ENCODE measurements at places on chromosomes 16 and 17.

- DNase-seq = no peak
Measured at GRCh38 chr17:43612515-43612914, 49.2 kb downstream of the MEOX1 start.

DNA sequence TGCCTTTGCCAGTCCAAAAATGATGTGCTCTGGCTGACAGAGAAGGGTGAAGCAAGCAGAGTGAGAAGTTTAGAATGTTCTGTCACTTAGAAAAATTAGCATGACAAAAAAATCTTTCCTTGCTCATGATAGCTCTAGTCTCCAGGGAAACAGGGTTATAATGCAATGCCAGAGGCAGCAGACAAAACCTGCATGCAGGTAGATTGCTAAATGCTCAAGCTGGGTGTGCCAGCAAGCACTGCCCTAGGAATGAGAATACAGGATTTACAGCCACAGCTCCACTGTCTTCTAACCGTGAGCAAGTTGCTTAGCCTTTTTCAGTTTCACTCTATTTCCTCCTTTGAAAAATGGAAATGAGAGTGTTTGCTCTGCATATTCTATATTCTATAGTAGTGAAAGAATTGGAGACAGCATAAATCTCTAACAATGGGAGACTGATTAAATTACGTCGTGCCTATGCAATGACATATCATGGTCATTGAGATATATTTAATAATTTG is 516.6 kb upstream of the C16orf82 start:
- no peak for DNase-seq

- DNase-seq = no peak
Measured at GRCh38 chr16:87098361-87098760, 218.8 kb downstream of the C16orf95 start.

DNA sequence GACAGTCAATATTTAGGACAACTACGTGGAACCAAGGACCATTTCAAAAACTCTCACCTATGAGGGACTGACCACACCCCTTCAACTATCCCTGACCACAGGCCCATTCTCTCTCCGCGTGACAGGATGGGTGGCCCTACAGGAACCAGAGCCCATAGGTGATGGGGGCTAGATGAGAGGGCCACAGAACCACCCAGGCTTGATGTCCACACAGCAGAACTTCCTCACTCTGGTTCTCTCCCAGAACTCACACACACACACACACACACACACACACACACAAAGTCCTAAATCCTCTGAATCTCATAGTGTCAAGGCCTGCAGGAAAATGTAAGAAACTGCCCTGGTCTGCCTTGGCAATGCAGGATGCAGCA is 1.5 kb downstream of the ZNF319 start:
- DNase-seq = no peak

DNA sequence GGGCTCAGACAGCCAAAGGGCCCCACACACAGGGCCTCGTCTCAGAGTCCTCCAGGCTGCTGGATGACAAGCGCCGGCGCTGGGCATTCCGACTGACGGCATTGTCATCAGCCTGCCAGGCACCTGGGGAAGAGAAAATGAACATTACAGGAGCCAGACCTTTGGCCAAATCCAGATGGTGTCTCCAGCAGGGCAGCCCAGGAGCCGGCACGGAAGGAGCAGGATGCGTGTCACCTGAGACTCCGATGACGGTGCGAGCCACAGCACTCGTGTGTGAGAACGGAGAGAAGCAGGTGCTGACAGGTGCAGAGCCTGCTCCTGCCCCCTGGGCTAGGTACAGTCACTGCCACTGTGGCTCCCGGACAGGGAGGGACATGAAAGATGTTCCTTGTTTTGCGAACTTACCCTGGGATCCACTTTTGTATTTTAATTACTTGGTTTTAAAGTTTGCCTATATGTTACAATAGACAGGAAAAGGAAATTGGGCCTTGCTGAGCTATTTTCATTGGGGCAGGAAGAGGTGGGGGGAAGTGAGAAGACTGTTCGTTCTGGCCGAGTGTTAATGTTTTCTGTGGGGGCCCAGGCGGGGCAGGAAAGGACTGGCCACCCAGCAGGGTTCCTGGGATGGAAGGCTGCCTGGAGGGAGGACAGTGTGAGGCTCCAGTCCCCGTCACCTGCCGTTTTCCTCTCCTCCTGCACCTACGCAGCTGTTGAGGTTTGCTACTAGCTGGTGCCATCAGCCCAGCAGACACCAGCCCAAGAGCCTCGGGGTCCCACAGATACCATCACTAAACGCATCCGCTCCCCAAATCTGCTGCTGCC is 4.4 kb upstream of the FOXJ1 start:
- no peak for DNase-seq

DNA sequence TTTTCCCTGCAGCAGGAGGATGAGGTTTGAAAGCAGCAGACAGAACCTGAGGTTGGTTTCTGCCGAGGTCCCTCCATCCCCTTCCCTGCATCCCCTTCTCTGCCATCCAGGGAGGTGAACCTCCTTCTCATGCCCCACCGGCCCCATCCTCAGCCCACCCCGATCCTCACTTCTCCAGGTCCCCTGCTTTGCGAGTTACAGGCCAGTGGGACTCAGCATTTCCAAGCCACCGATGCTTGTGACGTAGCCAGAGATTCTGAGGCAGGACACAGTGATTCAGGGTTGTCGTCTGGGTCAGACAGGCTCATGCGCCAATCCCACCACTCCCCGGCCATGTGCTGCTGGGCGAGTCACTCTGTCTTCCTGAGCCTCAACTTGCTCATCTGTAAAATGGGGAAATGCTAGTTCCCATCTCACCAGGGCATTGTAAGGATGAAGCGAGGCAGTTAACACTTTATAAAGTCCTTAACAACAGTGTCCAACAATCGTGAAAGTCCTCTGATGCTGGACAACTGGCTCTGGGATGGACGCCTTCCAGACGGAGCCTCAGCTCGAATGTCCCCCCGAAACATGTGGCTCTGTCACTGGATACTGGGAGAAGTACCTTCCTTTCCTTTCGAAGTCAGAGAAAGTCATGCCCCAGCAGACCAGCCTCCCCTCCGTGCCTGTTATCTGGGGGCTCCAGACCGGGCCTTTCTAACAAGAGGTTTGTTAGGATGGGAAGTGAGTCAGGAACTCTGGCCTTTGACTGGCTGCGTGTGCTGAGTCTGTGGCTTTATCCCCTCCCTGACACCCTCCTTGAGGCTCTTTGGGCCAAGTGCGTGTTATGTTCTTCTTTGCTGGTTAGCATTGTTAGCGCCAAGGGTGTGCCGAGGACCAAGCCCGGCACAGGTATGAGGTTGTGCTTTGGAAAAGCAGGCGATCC is 21.9 kb downstream of the SEC14L5 start:
- no peak for DNase-seq

GRCh38 chr16:27204312-27204915 is 1.1 kb downstream of the KDM8 start:
- DNase-seq = no peak

DNA sequence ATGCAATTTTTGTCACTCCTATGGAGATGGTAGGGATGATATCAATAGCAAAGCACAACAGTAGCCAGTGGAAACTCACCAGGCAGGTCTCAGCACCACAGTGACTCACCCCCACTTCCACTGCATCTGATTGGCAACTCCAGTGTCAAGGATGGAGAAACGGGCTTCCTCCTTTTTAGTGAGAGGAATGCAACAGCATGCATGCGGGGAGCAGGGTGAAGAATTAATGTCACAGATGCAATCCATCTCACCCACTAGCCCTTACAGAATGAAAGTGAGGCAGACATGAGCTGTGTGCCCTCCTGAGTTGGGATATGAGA is 467.0 kb upstream of the C16orf82 start:
- DNase-seq = no peak

- no peak for DNase-seq
Measured at GRCh38 chr17:27497696-27498095, 41.4 kb downstream of the KSR1 start.

DNA sequence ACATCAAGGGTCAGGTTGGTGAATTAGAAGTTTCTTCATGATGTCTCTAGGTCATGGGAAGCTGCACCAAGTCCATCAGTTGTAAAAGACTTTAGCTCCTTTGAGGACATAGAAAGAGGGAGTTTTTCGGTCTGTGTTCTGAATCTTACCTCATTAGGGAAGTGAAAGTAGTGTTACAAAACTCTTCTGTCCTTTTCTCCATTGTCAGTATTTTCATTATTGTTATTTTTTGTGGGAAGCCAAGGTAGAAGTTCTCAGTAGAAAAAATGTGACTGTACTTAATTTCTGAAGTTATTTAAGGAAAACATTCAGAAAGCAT is 24.2 kb downstream of the MAP3K3 start:
- DNase-seq = no peak

DNA sequence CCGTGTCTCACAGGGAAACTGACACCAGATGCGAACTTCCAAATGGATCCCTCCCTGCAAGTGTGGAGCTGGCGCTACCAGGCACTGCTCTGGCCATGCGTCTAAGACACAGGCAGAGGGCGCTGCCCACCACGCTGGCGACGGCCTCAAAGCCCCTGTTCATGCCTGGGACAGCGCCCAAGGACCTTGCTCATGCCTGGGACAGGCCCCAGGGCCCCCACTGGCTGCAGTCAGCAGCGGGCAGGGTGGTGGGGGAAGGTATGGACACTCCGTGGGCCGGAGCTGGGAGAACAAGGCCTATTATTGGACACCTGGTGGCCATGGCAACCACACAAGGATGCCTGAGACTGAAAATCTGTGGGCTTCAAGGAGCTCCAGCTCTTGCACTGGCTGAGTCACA is 8.8 kb downstream of the ZG16B start:
- peak; percentile 23 for DNase-seq

DNA sequence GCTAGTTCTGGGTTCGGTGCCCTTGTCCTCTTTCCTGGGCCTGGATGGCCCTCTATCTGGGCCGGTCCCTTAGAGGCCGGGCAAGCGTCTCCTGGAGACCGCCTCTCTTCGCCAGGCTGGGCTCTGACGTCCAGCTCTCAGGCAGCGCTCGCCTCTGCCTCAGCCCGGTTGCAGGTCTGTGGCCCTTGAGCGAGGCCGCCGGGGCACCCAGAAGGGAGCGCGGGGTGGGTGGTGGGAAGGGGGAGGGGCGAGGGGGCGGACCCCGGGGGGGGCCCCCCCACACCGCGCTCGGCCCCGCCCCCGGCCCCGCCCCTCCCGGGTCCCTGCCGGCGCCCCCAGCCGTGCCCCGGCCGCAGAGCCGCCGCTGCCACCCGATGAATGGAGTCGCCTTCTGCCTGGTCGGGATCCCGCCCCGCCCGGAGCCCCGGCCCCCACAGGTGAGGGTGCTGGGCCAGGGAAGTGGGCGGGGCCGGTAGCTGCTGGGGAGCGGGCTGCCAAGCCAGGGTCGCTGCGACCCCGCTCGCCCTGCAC is at the start of gene ARHGAP23:
Gene ARHGAP23, plus strand, starts transcription at position 353 of the 531 bp plus-strand sequence. Its CDS starts 22 bp downstream, at position 375.
- DNase-seq = no peak

DNA sequence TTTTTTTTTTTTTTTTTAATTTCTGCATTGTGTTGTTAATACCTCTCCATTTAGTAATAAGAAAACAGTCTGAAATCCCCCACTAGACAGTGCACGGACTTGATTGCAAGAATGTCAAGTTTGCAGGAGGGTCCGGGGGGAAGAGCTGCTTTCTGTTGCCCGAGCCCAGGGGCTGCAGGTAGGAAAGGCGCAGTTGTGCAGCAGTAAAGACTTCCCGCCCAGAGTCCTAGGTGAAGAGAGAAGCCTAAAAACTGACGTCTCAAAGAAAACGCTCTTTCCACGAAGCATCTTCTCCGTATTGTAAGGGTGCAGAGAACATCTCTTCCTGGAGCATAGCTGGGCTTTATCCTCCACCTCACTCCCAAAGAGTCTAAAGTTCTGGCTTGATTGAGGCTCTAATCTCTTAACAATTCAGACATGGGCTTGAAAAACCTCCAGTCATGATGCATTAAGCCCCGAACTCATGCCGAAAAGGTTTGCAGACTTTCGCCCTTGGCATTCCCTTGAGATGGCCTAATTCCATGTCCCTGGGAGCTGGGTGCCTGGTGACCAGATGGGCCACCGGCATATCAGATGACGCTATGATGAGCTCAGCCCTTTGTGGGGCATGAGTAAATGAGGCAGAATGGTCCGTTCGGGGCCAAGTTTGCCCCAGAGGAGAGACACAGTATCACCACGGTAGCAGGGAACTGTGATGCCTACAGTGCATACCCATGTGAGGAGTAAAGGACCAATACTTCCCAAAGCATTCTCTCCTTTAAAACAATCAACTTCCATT is 436.2 kb upstream of the ZFHX3 start:
- no peak for DNase-seq

DNA sequence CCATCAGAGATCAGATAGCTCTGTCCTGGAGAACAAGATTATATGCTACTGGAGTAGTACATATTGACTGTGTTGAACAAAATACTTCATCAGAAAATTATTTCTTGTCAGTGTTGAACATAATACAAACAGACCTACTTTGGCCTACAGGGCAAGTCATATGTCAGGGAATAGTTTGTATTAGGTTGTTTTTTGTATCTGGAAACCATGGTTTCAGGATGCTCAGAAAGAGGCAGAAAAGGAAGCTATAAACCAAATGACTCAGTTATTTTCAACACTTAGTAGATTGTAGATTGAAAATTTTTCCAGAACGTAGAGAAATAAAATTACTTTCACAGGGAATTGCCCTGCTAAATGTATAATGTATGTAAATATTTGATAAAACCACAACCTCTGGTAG is 198.4 kb downstream of the CYB561 start:
- no peak for DNase-seq

DNA sequence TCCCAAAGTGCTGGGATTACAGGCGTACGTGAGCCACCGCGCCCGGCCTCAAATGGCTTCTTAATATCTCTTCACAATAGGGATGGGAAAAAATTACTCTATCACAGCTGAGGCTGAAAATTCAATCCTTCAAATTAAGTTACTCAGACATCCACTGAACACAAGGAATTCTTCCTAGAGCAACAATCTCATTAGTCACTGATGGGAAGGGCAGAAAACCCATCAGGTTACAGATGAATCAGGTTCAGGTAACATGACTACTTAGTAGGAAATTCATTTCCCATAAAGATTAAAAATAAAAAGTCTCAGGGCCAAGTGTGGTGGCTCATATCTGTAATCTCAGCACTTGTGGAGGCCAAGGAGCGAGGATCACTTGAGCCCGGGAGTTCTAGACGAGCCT is 42.5 kb upstream of the ABR start:
- DNase-seq = no peak

DNA sequence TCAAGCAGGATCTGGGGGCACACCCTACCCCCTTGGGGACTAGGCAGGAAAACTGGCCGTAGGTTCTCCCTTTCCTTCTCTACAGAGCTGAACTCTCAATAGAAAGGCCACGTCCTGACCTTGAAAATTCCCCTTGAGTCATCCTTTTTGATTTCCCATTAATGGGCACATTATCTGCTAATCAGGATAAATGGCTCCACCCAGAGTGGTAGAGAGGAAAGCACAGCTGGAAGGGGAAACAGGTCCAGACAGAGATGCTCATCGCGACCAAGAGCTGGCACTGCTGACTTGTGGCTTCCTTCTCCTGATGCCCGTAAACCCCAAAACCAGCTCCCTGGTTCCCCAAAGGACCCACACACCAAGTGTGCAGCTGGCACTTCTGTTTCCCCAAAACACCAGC is 206.5 kb upstream of the CDH5 start:
- no peak for DNase-seq

Data from AG04449 (cell line).